ENCODE measurements at places on chromosomes 5 and 9.

DNA sequence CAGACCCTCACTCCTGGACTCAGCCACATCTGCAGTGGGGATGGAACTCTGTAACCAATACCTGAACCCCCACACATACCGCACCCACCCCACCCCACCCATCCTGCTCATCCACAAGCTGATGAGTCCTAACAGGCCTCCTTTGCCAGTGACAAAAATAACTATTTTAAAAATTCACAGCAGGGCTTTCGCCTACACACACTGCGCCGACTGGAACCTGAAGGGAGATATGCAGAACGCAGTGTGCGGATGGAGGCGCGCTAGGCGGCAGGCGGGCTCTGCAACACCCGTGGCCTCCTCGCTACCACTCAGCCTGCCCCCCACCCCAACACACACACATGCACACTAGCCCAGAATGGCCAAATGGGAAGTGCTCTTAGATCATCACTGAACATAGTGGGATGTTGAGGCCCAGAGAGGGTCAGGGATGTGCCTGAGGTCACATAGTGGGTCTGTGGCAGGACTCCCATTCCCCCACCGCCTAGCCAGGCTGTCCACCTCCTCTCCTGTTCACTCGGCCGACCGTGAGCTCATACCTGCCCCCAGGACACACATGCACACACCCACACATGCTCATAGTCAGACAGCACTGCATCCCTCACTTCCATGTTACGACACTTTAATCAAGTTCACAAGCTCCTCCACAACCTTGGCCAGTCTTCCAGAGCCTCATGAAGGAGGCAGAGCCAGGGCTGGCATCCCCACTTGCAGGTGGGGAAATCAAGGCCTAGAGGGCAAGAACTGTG lies 6.3 kb upstream of the CAMK2A start:
- DNase-seq: no peak

DNA sequence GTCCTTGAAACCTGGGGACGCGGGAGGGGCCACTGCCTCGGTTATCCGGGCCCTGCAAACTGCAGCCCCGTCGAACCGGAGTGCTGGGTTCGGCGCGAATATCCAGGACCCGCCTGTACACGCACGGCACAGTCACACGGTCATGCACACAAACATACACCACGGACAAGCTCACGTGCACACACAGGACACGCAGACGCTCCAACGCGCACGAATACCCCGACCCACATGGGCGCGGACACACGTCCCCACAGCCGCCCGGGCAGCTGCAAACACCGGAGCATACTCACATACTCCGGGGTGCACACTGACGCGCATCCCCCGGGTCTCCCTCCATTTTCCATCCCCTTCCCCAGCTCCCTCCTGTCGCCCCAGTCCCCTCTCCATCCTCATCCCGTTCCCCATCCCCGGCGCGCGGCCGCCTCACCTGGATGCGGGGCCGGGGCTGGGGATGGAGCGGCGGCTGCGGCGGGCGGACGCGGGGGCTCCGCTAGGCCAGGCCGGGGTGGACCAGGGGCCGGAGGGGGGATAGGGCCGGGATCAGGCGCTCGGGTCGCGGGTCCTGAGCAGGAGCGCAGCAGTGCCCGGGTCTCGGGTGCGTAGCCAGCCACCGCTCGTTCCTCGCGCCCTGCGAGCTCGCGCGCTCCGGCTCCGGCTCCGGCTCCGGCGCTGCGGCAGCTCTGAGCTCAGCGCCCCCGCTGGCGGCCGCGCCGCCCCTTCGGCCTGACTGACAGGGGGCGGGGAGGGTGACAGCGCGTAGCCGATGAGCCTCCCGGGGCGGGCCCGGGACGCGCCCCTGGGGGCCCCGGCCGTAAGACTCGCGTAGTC lies at the start of the genes EIF4E1B and SNCB:
Gene EIF4E1B (plus strand): TSS at position 823 of the 828 bp plus-strand sequence. CDS start 12,113 bp downstream, outside the sequence.
Gene SNCB (minus strand): TSS at position 682 of the 828 bp plus-strand sequence. CDS start 880 bp downstream, outside the sequence.
- DNase-seq: no peak

- DNase-seq: no peak
Observed at GRCh38 chr9:85594316-85594715, 147.4 kb downstream of the AGTPBP1 start.

- DNase-seq: no peak
Observed at GRCh38 chr9:37197158-37198038, 77.0 kb downstream of the ZCCHC7 start.

- DNase-seq: no peak
Observed at GRCh38 chr5:40784027-40784653, 14.0 kb downstream of the PRKAA1 start.

DNA sequence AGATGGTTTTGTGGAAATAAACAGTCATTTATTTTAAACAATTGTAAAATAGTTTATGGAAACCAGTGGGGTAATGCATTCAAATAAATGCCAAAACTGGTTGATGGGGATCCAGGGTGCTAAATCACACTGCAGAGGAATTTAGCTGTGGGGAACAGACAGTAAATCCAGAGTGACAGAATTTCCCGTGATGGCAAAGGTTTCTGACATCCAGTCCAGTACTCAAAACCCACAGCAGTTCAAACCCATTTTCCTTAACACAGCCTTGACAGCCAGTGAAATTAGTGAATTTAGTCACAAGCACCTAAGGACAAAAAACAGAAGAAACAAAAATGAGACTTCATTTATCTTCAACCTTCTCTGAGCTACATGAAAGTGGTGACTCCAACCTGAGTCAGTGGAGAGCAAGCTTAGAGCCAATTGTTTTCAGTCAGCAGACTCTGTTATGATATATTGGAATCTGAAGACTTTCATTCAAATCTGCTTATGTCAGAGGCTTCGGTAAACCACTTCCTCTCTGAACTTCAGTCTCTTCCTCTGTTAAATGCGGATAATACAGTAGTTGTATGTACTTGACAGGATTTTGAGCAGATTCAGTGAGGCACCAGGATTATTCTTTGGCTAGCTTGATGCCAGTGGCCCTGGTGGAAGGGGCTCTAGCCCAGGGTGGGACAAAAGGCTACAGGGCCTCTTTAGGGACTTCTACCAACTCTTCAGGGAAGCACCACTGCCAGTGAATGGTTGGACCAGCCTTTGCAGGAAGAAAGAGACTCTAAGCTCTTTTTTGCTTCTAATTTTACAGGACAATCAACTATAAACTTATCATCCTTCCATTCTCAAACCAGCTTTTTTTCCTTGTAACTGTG lies 185.3 kb downstream of the MAPKAP1 start:
- DNase-seq: no peak

GRCh38 chr9:132590318-132591182 lies 8.1 kb downstream of the BARHL1 start:
- no peak for DNase-seq

- no peak for DNase-seq
Observed at GRCh38 chr5:74638970-74639806, 1.3 kb downstream of the ENC1 start.

DNA sequence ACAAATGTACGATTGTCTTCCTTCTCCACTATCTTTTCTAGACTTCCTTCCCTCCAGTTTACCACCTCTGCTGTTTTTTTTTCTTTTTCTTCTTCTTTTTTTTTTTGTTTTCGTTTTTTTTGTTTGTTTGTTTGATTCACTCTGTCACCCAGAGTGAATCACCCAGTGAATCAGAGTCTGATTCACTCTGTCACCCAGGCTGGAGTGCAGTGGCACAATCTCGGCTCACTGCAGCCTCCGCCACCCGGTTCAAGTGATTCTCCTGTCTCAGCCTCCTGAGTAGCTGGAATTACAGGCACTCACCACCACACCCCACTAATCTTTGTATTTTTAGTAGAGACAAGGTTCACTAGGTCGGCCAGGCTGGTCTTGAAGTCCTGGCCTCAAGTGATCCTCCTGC lies 375.7 kb downstream of the NTRK2 start:
- no peak for DNase-seq

DNA sequence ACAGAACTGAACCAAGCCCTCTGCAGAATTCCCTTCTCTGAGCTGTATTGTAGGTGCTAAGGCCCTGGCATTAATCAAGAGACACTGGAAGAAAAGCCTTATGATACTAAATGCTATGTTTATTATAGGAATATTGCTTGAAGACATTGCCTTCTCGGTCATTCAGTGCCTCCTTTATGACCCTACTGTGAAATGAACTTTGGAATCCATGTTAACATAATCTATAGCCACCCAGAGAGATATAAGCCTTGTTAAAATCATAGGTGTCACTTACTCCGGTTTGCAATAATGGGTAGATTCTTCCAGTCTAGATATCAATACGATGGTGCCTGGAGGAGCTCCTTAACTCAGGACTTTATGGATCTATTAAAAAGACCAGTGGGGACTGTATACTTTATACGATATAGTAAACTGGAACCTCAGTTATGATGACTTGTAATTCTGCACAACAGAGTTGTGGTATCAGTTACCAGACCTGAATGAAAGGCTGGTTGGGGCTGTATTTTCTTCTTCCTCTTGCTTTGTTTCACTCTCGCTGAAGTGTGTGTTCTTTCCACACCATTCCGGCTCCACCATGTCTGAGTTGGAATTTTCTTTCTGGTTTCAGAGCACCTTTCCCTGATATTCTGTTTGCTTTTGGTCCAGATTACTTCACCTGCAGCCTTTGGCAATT lies 154.5 kb downstream of the DROSHA start:
- no peak for DNase-seq

GRCh38 chr9:123150708-123151503 lies 117.4 kb downstream of the GPR21 start:
- DNase-seq: no peak

DNA sequence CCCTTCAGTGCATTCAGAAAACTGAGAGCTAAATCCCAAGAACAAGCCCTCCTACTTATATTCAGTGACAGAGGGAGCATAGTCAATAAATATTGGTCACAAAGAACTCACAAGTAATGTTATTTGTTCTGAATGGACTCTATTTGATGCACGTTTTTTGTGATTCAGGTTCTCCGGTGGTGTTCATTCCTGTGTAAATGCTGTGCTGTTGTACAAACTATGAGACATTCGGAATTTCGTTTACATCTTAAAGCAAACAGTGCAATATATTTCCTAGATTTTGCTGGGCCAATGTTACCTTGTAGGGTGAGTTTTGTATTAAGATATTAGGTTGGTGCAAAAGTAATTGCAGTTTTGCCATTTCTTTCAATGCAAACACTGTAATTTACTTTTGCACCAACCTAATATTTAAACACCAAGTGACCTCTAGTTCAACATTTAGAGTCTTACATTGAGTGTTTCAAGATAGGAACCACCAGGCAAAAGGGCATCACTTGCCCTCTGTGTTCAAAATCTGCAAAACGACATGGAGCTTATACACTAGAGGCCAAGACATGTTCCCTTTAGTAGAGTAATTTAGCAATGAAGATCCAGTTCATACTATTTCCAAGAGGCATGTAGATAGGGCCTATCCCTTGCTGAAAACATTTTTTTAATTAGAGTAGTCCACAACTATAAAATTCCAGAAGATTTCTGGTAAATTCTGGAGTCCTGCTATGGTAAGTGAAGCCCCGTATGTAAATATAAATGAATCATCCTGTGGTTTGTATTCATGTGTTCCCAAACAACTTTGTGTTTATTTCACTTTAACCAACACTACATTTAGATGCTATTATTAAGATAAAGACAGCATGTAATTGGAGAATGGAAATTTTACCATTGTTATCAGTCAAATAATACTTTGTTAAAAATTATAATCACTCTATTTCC lies 444.0 kb upstream of the PTGER4 start:
- DNase-seq: no peak

- no peak for DNase-seq
Observed at GRCh38 chr5:67154556-67155206, 41.9 kb downstream of the CD180 start.

GRCh38 chr5:22985446-22985845 lies 132.3 kb upstream of the CDH12 start:
- DNase-seq: no peak

- DNase-seq: no peak
Observed at GRCh38 chr5:80216753-80217596, 38.9 kb downstream of the SERINC5 start.

- DNase-seq: no peak
Observed at GRCh38 chr9:98790134-98790841, 6.1 kb downstream of the ANKS6 start.

- DNase-seq: no peak
Observed at GRCh38 chr9:84310883-84311282, 29.7 kb downstream of the SLC28A3 start.

GRCh38 chr9:23796209-23796608 lies 29.8 kb downstream of the ELAVL2 start:
- no peak for DNase-seq

DNA sequence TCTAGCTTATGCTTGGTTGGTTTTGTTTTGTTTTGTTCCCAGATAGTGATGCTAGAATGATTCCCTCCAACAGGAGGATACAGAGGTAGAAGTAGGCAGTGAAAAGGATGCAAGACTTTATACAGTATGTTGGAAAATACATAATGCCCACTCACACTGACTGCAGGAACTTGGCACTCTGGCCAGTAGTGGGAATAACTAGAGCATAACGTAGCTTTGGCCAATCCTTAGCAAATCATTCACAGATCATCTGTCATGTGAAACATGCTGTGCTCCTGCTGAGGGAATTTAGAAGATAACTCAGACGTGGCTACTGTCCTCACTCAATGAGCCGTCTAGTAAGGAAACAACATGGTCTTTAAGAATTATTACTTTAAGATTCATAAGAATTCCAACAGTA lies 13.5 kb downstream of the CFAP90 start:
- DNase-seq: no peak

DNA sequence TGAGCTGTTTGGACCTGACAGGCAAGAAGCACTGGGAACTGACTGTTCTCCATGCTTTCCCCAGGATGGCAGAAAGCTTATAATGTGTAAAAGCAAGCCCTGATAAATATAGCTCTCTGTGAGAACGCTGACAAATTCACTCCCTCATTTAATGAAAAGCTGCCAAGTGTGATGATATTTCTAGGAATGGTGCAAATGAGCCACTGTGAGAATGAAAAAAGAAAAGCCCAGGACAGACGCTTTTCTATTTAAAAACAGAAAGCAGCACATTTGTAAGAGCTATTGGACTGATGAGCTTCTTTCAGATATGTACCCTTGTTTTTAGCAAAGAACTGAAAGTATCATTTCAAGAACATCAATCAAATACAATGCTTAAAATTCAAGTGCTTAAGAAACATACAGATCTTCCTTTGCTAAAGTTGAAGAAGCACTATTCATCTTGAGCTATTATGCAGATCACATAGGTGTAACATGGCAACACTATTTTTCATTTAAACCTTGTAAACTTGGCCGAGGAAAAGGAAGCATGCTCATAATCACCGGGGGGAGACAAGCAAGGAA lies 842.6 kb upstream of the ACO1 start:
- DNase-seq: no peak

- no peak for DNase-seq
Observed at GRCh38 chr5:65832603-65833228, 93.7 kb upstream of the ERBIN start.

DNA sequence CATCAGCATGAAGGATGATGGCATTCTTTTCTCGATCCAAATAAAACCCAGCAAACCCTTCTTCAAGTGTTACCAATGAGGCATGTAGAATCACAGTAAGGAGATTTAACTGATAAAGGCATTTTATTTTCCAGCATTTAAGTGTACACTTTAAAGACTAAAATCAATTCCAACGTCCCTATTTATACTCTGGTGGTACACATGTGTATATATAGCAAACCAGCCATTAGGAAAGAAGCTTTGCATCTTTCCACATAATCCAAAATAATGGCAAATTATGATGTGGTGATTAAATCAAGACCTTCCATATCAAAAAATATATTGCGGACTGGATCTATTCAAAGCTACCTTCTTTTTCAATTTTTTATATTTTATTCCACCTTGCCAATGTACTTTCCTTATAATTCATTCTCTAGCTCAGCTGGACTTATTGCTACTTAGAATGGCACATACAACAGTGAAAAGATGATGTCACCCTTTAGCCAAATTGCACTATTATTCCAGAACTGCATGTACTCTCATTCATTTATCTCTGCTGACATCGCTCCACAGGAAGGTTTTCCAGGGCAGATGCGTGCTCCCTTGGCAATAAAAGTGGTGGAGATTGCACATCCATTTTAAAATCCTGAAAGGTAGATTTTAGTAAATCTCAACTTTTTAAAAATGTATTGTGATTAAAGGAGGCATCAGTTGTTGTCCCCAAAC lies 63.3 kb upstream of the SLC30A5 start:
- DNase-seq: no peak

Measured in stimulated activated CD8-positive, alpha-beta memory T cell treated with anti-CD3 and anti-CD28 coated beads, Interleukin-7, amount 100 ng/mL, for 1 hour (primary cell).